GM04503 (cell line): ENCODE measurements at places on chromosomes 13 and 19.

- DNase-seq, result no peak
Observed at GRCh38 chr19:1104311-1105007, 665 bp downstream of the GPX4 start.

DNA sequence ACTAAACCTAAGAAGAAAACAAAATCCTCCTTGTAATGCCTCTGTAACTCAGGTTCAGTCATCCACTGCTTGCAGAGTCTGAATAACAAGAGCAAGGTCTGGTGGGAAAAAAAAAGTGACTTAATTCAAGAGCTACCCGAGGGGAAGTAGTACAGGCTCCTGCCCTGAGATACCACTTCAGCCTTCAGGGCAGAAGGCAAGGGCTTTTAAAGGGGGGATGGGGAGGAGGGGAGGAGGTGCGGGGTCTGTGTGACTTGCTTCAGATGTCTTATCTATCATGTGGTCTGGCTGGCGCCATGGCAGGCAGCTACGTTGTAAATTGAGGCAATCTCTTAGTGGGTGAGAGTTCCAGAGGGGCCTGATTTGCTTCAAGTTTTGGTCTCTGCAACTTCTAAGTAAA lies 66.7 kb downstream of the LRRC63 start:
- DNase-seq, result no peak

DNA sequence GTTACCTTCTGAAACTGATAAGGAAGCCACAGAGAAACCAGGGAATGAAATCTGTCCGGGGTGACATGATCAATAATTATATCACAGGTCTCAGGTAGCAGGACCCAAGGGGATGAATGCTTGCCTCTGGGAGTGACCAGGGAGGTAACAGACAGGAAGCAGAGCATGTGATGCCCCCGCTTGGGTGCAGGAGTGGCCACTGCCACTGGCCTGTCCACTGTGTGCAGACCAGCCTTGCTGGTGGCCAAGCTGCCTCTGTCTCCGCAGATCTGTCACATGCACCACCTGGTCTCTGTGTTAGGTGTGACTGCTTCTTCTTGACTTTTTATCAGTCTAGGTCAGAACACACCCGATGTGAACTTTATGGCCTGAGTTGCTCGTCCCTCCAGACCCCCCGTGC lies 71.8 kb downstream of the PEPD start:
- no peak for DNase-seq

- DNase-seq, result no peak
Observed at GRCh38 chr13:43124490-43124889, 101.1 kb downstream of the DNAJC15 start.

DNA sequence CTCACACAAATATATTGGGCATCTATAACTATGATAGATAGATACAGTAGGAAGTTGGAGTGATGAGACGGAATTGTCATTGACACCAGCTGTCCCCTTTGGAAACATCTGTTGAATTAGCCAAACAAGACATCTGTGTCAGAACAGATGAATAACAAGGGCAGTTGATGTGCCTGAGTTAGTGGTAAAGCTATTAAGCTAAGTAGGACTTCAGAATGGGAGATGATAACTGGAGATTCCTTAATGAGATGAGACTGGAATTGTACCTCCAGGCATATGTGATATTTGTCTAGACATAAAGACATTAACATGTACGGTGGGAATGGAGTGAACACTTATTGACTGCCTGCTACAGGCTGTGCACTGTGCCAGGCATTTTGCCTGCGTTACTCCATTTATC lies 78.7 kb downstream of the MBNL2 start:
- DNase-seq, result no peak

GRCh38 chr19:18612772-18613588 lies at the start of gene TMEM59L:
TMEM59L (plus strand) TSS chr19:18612870; CDS start chr19:18612959, 89 bp downstream.
- no peak for DNase-seq

DNA sequence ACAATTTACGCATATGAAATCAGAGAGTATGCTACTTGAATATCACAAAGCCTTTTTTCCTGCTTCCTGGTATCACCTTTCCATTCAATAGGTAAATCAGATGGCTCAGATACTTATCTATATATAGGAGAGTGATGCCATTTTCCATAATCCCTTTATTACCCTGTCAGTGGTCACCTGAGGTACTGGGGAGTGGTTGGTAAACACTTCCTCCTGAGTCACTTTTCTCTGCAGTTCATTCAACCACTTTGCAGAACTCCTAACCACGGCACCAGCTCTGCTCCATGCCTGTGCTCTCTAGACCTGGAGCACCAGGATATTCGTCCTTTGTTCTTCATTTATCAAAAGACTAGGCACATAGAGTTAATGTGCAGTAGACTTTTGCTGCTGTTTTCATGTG lies 748.5 kb upstream of the KLHL1 start:
- DNase-seq, result no peak

DNA sequence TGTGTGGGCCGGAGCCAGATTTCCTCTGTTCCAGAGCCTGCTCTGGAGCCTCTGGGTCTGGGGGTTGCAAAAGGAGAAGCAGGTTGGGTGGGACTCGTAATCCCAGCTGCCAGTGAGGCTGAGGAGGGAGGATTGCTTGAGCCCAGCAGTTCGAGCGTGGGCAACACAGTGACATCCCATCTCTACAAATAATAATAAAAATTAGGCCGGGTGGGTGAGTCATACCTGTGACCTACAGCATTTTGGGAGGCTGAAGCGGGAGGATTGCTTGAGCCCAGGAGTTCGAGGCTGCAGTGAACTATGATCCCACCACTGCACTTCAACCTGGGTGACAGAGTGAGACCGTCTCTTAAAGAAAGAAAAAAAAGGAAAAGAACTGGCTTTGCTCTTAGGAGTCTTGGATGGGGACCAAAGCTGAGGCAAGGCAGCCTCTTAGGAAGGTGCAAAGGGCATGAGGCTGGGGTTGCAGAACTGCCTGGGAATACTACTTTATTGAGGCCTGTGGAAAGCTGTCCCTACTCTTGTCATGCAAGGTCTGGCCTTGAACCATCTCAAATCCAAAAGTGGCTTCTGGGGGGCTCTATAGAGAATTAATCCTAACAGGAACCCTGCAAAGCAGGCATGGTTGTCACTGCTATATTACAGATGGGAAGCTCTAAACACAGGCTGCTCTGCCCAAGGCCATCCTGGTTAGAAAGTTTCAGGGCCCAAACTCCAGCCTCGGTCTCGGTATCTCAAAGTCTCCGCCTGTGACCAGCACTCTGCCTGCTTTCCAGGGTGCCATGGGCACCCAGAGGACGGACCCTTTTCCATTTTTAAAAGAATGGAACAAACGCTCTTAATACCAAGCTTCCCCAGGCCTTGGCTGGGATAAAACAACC lies 880 bp upstream of the C19orf12 start:
- DNase-seq, result no peak

DNA sequence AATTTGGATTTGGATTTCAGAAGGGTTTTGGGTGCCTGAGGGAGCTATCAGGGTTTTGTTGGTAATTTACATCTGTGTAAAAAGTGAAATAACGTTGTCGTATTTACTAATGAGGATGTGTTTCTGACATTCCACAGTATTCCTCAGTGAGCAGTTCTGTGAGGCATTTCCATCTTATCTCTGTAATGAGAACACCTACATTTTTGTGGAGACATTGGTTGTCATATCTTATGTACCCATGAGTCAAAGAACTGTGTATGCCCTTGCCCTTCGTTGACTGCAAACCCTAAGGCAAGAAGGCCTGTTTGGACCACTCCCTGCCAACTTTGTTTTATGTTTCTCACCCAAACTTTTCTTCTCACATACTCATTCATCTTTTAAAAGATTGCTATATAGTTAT lies 14.2 kb upstream of the IL17D start:
- DNase-seq, result no peak
